Activated CD4-positive, alpha-beta T cell treated with anti-CD3 and anti-CD28 coated beads, Interleukin-2, amount 50 U/mL, for 48 hours (primary cell): ENCODE measurements at places on chromosomes 16 and 17.

- no peak for DNase-seq
Observed at GRCh38 chr16:27543801-27544200, 5.9 kb downstream of the GTF3C1 start.

DNA sequence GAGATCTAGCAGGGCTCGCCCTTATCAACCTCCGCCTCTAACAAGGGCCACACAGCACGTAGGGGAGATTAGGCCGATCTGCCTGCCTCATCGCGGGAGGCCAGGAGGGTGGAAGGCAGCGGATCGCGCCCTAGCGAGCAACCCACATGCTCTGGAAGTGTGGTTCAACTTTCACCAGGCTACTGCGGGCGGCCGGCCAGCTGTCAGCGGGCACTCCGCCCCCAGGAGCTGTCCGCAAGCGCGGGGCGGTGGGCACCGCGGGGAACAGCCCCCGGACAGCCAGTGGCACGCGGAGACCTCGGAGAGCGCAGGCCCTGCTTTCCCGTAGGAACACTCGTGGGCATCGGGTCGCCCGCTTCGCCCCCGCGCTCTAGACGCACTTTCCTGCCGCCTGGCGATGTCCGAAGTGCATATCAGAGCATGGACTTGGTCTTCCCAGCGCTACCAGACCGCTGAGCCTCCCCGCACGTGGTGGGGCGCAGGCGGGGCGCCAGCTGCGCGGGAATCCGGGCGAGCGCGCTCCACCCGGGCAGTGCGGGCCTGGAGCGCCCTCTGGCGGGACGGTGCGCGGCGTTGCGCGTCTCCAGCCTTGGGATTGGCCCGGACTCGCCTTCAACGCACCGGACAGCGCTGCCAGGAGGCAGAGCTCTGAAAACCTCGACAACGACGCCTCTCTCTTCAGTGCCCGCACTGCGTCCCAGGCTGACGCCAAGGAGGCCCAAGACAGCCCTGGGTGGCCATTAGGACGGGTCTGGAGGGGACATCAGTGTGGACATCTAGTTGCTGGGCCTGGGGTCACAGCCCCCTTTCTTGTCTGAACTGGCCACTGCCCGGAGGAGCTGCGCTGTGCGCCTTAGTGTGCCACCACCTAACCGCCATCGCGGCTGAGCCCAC, 3.6 kb upstream of the ZNHIT3 start:
- DNase-seq = peak; percentile 88

DNA sequence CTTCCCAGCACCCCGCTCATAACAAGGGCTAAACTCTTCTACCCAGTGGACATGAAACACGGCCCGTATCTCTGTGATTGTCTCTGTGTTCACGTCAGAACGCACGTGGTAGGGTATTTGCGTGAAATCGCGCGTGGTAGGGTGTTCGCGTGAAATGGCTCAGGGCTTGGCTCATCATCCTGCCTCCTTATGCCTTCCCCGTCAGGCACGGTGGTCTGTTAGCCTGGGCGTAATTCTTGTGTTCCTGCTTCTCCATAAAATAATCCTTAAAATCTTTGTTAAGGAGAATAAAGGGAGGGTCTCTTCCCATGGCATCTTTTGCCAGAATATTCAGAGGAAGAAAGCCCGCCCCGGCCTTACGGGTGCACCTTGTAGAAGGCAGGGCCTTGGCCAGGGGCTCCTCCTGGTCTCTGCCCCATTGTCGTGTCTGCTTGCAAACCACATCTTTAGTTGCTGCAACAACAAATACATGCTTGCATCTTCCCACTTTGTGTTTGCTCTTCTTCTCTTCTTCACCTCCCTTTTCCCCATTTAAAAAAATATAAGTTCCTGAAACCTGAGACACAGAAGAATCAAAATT, 116.7 kb upstream of the CHMP6 start:
- DNase-seq = no peak

DNA sequence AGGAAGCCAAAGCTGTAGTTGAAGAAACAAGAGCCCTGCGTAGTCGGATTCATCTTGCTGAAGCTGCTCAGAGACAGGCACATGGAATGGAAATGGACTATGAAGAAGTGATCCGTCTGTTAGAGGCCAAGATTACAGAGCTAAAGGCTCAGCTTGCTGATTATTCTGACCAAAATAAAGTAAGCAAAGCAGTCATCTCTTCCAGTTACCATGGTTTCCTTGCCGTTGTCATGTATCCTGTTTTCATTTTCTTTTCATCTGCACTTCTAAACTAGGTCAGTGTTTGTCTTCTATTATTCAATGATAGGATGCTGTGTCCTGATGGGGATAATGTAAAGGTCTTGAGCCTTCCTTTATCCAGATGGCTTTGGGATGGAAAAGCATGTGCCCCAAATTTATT, 104.3 kb downstream of the STXBP4 start:
- no peak for DNase-seq

GRCh38 chr17:82475458-82475857, 16.9 kb downstream of the NARF start:
- no peak for DNase-seq

GRCh38 chr17:3817851-3818605, 17.0 kb upstream of the ITGAE start:
- DNase-seq = no peak

- no peak for DNase-seq
Observed at GRCh38 chr17:82107341-82107860, 9.4 kb upstream of the FASN start.

DNA sequence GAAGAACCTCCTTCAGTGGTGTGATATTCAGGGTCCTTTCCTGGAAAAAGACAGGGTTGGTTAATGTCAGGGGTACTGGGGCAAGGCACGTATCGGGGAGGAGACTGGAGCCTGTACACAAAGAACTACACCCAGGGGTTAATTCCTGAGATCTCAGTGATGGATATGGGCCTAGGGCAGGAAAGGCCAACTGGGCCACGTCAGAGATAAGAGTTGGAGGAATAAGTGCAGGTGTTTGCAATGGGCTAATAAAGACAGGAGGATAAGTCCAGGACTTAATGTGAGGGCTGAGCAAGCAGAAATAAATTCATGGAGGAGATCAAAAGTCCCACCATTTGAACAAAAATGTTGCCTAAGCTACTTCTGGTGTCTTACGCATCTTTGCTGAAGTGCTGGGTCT, 10.4 kb upstream of the HERPUD1 start:
- no peak for DNase-seq

GRCh38 chr17:7589204-7589868, 558 bp downstream of the SOX15 start:
- peak; percentile 68 for DNase-seq

GRCh38 chr16:9192746-9193145, 101.3 kb downstream of the HAPSTR1 start:
- DNase-seq = no peak

DNA sequence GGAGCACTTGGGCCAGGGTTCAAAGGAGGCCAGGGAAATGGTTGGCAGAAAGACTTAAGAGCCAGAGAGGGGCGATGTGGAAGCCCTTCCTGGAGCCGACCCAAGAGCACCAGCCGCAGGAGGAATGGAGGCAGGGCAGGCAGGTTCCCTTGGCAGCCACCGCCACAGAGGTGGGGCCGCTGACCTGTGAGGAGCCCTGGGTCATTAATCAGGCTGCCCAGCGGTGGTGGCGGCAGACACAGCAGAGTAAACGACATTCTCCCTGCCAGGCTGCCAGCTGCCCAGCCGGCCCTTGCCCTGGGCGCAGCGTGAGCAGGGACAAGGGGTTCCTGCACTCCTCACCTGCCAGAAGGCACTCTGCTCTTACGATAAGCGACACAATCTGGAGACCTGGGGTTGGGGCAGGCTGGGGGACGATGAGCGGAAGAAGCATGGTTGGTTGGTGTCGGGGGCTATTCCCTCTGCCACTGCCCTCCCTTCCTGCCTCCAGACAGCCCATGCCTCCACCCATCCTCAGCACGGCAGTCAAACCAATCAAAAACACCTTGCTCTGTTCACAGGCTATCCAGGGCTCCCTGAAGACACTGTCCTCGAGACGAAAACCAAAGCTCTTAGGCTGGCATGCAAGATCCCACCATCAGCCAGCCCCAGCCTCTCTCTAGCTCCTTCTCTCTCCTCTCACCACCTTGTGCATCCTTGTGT, 40.9 kb downstream of the PLXDC1 start:
- no peak for DNase-seq

DNA sequence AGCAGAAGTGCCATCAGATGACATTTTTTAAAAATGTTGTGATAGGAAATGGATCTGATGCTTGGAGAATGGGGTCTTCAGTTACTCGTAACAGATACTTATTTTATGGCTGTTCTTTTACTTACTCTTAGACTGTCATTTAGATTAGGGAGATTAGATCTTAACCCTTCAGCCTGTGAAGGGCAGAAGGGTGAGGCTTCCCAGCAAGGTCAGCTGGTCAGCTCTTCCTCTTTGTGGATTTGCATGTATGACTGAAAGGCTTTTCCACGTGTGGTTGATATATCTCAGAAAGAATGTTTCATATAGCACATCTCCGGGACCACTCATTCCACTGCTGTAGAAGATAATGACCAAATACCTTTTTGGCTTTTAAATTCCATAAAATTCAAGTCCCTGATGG, 27.4 kb downstream of the GRB7 start:
- DNase-seq = no peak

DNA sequence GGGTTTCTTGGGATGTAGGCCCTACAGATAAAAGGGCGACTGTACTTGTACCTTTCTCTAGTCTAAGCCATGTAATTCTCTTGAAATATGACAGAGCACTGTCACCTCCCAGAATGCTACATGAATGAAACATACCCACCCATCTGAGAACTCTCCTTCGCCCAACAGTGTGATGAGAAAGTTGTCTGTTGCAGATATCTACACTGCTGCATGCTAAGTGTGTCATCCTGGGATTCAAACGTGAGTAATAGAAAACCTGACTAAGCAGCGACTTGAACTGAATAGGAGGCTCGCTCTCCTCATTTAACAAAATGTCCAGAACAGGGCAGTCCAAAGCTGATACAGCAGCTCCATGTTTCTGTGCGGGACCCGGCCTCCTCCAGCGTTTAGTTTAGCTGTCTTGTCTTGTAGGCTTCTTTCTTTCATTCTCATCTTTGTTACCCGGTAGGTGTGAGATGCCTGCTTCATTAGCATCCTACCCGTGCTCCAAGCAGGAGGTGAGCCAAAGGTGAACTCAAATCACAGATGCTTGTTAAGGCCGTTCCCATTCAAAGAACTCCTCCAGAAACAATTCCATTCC, 211.9 kb downstream of the PRKCA start:
- no peak for DNase-seq

DNA sequence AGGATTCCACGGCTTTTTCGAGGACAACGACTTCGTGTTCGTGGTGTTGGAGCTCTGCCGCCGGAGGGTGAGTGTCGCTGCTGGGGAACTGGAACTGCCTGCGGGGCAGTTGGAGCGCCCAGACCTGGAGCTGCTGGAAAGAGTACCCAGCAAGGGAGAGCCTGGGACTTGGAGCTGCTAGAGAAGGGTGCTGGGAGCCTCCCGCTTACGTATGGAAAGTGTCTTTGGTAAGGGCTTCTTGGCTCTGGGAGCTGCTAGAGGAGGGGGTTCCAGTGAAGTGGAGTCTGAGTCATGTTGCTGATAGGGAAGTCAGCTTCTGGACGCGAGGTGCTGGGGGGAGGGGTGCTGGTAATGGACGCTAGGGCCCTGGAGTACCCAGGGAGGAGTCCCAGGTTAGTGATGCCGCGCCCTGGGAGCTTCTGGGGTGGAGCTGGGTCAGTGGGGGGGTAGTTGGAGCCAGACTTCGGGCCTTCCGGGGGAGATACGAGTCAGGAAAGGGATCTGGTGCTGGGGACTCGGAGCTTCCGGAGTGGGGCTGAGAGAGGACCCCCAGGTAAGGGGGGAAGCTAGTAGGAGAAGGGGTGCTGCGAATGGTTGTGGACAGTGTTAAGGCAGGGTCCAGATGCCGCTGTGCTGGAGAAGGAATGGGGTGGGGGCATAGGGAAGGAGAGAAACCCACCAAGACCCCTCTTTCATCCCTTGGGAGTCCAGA, 741 bp downstream of the PLK1 start:
- peak; percentile 47 for DNase-seq

GRCh38 chr17:19361944-19362276, 613 bp downstream of the B9D1 start:
- DNase-seq = no peak

DNA sequence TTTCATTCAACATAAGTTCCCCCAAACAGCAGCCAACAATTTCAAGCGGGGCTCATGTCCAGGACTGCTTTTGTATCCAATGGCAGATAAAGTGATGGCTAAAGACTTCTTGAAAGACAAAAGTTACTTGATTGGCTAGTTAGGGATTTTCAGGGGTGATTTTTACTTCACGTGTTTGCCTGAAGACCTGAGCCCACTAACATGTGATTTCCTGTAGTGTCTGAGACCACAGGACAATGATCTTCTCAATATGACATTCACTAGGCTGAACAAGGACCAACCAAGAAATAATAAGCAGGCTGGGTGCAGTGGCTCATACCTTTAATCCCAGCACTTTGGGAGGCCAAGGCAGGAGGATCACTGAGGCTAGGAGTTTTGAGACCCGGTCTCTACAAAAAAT, 10.4 kb downstream of the TVP23A start:
- no peak for DNase-seq

DNA sequence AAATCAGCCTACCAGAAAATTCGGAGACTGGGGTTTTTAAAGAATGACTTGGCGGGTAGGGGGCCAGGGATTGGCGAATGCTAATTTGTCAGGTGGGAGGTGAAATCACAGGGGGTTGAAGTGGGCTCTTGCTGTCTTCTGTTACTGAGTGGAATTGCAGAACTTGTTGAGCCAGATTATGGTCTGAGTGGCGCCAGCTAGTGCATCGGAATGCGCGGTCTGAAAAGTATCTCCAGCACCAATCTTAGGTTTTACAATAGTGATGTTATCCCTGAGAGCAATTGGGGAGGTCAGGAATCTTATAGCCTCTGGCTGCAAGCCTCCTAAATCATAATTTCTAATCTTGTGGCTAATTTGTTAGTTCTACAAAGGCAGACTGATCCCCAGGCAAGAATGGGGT, 762 bp upstream of the RBL2 start:
- no peak for DNase-seq

DNA sequence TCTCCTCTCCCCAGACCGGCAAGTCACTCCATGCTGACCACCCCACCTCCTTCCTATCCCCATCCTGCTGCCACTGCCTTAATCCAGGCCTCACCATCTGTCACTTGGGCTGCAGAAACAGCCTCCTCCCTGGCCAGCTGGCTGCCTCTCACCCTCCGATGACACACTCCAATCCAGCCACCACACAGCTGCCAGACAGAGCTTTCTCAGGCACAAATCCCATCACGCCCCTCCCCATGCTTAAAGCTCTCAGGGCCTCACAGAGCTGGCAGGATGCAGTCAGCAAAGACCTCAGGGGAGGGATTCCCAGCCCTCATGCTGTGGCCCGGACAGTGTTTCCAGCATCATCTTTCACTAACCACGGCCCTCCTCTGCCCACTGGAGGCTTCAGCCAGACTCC, 13.7 kb downstream of the CAMKK1 start:
- DNase-seq = no peak

- no peak for DNase-seq
Observed at GRCh38 chr16:66948134-66948836, 12.8 kb upstream of the CES3 start.
